ENCODE measurements at places on chromosomes 3 and 15.

GRCh38 chr3:55676643-55677042 is 189.5 kb upstream of the WNT5A start:
- DNase-seq, result no peak

DNA sequence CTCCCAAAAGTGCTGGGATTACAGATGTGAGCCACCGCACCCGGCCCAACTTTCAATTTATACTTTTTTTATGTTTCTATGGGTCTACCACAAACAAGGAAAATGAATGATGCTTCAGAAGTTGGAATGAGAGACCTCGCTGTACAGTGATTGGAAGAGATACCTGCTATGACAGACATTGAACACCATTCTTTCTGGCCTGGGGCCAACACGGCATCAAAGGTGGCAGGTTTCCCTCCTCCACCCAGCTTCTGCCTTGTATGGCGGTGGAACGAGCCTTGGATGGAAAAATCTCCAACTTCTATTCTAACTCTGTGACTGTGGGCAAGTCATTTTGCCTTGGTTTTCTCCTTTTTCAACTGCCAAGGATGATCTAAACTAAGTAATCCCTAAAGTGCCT is 117.8 kb upstream of the FAM174B start:
- no peak for DNase-seq

DNA sequence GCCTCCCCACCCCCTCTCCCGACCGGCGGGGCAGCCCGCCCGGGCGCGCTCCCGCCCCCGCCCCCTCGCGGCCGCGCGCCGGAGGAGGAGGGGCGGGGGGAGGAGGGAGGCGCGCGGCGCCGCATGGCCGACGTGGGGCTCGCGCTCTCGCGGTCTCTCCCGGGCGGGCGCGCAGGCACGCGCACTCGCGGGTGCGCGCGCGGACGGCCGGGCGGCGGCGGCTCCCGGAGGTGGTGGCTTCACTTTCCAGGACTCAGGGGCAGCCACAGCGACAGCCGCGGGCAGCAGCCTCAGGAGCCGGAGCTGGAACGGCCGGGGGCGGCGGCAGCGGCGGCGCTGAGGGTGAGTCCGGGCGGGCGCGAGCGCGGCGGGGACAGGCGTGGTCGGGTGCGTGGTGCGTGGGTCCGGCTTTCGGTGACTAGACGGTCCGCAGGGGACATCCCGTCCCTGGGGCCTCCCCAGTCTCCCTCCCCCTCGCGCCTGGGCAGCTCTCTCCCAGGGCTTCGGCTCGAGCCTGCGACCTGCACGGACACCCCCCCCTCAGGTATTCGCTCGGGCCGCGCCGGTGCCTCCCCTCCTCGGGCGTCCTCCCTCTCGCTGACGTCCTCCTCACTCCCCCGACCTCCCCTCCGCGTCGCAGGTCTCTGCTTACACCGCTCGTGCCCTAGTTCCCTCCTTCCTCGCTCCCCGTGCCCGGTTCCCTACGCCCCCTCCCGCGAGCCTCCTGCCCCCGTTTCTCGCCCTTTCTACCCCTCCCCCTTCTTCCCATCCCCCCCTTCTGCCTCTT is at the start of gene UBE2E2:
UBE2E2 (plus strand) TSS at position 407 of the 787 bp plus-strand sequence.
- DNase-seq, result peak; percentile 82

DNA sequence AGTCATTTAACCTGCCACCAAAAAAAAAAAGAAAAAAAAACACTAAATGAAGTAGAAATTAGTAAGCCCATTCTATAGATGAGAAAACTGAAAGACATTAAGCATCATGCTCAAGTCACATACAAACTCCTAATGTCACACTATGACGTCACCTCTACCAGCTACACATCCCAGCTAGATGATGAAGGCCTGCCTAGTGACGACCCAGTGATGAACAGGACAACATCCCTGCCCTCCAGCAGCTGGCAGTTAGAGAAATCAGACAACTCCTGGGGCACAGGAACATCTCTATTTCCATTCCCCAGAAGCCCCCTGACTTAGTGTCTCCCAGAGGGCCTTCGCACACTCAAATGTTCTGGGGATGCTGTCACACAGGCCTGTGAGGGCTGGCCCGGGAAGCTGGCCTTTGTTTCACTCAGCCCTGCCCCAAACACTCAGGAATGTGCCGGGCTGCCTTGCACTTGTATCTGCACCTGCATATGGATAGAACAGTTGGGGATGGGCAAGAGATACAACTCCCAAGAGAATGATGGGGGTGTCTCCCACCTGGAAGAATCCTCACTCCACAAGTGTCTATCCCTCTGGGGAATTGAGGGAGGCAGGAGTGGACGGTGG is 7.0 kb upstream of the HAPLN3 start:
- DNase-seq, result no peak

DNA sequence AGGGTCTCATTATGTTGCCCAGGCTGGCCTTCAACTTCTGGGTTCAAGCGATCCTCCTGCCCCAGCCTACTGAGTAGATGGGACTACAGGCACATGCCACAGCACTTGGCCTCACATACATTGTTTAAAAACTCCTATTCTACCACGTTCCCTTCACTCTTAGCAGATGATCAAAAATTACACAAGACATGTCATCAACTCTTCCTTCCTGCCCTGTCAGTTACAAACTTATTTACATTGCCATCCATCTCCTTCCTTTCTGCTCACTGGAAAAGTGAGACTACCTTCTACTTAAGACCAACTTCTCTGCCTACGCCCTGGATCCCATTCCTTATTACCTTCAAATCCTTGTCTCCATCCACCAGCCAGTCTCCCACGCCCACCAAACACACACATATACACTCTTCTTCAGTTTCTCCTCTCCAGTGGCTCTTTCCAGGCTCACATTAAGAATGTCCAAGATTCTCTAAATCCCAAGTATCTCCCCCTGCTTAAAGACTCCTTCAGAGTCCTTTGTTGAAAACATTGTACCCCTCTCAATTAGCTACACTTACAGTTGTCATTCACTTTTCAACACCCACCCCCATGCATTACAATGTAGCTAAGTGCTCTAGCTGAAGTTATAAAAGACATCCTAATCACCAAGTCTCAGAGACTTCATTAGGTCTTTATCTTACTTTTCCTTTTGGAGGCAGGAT is 4.3 kb downstream of the PEAK1 start:
- DNase-seq, result no peak

- no peak for DNase-seq
These were observed 478.4 kb upstream of the THBS1 start for GRCh38 chr15:39102431-39102830.

Measured in kidney tubule cell (primary cell).